NCI-H2107 (cell line): ENCODE measurements at places on chromosomes 6 and 20.

DNA sequence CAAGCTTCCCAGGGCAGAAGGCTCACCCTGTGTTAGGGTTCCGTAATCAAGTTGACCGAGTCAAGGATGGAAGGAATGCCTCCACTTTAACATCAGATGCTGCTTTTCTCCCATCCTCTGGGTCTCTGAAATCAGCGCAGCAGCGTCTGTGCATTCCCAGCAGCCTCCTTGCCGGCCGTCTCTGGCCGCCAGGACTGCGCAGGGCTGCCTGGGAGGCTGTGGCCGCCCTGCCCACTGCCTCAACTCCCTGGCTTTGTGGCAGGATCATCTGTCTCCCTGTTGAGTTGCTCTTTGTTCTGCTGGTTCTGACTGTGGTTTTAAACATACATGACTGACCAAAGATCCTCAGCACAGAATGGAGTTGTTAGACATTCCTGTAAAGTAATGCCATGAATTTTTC is 56.5 kb downstream of the DLL1 start:
- no peak for DNase-seq

- DNase-seq = no peak
Measured at GRCh38 chr20:21704408-21705385, 767 bp upstream of the PAX1 start.

DNA sequence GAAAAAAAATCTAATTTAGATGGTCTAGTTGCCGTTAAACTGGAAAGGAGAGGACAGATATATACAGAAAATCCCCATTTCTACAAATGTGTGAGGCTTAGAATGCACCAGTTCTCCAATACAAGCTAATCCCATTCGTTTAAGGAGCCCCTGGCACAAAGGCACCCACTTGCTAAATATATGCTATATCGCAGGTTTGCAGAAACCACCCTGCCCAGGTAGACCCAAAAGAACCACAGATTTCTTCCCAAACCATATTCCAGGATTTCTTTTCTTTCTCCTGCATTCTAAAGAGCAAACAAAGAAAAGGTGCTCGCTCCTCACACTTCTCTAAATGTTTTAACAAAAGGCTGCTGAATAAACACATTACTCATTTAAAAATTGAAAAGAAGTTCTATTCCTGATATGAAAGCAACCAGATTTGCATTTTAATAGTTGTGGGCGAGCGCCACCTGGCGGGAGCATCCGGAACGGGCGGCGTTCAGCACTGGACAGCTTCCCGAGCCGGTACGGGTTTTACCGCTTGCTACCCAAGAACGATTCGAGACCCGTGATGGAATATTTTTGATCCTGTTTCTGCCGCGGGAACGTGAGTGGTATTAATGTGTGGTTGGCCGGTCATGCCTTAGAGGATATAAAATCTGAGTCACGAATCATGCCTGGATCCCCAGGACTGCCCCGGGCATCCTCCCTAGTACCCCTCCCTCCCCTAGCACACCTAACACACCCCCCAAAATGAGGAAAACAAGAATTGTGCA is 2.1 kb downstream of the PTPRT start:
- DNase-seq = peak; percentile 7

GRCh38 chr6:147849401-147850330 is 341.2 kb downstream of the SAMD5 start:
- no peak for DNase-seq

DNA sequence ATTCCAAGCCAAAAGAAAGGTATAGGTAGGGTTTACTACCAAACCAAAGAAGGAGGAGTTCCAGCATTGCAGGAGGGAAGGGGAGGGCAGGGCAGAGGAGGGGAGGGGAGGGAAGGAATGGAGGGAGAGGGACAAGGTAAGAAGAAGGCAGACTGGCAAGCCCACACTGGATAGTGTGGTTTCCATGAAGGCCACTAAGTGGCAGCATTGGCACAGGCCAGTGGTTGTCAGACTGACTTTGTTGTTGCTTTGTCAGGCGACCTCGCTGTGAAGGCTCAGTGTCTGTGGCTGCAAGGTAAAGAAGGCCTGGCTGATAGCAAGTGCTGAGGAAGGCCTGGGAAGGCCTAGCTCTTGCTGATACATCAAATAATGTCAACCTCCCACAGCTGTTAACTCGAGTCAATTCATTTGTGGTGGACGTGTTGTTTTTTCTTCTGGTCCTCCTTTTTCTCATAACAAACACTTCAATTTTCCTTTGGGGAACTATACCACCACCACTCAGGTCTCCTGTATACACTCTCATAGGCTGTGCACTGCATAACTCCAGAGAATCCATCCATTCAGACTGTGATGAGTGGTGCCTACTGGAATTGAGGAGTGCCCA is 7.7 kb upstream of the ZNF334 start:
- DNase-seq = no peak

- no peak for DNase-seq
Measured at GRCh38 chr6:25103603-25104002, 167.8 kb upstream of the RIPOR2 start.

GRCh38 chr6:53424300-53424699 is 75.5 kb upstream of the ELOVL5 start:
- DNase-seq = no peak

DNA sequence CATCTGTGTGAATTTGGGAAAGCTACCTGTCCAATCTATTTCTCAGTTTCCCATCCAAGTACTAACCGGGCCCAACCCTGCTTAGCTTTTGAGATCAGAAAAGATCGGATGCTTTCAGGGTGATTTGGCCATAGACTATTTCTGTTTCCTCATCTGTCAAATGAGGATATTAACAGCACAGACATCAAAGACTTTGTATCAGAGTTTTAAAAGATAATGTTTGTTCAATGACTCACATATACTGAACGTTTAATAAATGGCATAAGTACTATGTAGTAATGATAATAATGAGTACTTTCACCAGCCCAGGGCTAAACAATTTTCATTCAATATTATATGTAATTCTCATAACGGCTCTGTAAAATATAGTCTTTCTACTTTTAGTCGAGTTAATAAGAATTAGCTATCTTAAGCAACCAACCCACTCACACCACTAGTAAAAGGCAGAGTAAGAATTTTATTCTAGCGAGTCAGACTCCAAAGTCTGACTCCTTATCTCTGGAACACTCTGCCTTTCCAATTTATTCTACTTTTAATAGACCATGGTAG is 216.5 kb downstream of the ARHGAP18 start:
- no peak for DNase-seq

DNA sequence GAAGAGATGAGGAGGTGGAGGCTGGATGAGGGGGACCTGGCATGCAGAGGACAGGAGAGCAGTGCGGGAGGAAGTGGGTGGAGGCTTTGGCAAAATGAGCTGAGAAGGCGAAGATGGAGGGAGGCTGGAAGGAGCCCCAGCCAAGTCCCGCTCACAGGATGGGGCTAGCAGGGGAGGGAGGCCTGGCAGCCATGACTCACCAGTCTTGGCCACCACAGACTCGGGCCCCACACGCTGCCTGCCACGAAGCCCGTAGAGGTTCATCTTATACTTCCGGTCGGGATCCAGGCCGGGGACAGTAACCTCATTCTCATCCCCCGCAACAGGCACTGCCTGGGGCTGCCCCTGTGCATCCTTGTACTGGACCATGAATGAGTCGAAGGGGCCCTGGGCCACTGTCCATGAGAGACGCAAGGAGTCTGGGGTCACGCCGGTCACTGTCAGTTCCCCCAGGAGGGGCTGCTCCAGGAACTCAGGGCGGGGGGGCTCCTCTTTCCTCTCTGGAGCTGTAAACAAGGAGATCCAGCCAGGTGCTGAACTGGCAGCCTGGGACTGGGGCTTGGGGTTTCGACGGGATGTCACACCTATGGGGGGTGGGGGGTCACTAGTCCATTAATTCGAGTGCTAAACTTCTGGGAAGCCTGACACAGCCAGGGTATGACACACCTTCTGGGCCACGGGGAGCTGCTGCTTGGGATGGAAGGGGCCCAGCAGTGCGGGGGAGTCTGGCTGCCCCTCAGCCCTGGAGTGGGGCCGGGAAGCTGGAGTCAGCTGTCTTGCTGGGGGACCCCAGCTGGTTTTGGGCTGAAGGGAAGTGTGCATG is 27.8 kb downstream of the TNXB start:
- no peak for DNase-seq

GRCh38 chr6:159125014-159125609 is 44.1 kb upstream of the FNDC1 start:
- no peak for DNase-seq

DNA sequence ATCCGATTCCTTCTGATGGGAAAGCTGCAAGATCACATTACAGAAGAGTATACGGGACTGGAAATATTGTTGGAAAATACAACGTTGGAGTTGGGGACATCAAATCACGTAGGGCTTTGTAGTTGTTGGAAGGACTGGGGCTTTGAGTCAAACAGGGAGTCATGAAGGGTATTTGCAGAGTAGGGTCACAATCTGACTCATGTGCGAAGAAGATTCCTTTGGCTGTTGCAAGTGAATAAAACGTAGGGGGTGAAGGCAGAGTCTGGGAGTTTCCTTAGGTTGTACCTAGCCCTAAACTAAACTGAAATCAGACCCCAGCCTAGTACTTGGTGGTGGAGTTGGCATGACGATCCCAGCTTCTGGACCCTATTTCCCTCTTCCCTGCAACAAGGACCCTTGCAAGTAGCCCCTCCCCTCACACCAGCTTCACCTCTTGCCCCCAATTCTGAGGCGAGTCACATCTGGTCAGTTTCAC is 32.3 kb downstream of the SNX5 start:
- no peak for DNase-seq

DNA sequence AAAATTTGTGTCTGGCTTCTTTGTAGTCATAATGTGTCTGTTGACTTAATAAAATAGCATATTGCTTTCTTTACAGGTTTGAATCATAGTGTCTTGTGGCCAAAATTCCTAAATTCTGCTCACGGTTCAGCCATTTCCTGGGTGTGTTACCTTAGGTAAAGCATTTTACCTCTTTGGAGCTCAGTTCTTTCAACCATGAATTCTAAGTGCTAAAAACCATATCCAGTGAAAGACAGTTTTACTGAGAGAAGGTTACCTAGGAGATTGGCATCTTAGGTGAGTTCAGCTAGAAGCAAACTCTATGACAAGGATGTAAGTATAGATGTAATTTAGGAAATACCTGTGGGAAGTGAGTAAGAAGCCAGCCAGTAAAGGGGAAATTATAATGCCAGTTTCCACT is 20.7 kb downstream of the CRYBG1 start:
- DNase-seq = no peak

DNA sequence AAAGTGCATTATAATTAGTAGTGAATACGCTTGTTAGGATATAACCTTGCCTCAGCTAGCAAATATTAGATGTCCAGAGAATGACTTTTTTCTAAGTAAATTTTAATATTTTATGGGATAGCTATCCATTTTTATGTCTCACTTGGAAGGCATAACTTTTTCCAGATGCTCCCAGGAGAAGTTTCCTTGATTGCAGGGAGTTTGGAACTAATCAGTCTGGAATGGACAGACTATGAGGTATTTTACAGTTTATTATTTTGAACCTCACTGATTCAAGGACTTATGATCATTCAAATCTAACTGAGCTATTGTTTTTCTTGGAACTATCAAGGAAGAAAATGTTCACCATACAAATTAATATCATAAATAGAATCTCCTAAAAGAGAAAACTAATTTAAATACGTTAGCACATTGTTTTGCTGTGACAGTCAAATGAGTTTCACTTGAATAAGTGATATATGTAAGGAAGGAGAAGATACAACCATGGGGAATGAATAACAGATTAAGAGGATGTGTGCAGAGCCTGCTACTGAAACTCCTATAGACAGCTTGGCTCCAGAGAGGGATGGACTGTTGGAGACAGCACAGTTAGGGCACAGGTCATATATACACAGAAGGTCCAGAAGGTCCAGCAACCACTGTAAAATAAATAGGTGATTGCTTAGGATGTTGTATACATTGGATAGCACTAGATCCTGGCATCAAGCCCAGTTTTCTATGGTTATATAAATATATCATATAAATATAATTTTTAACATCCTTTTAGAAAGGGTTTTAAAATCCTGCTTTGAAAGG is 20.6 kb upstream of the LCA5 start:
- no peak for DNase-seq
